ENCODE measurements at places on chromosomes 2 and 18. TPM values are rescaled to one million over a fixed set of nuclear protein-coding genes. Genes with fewer than 3 reads are reported as not detected.

CXCR4 gene
- total RNA-seq = 1.1 TPM

CCDC102B gene
- total RNA-seq = 0.20 TPM

C2orf78 gene
- not detected for total RNA-seq

IKZF2 gene
- total RNA-seq = 0.38 TPM

ASB18 gene
- not detected for total RNA-seq

MAPRE3 gene
- 11.4 TPM for total RNA-seq

STPG4 gene
- total RNA-seq = not detected

RAPGEF4 gene
- 0.45 TPM for total RNA-seq
